ENCODE measurements at places on chromosomes 3 and 15.

- DNase-seq = no peak
These were observed 12.4 kb upstream of the SOX2 start for GRCh38 chr3:181699171-181699903.

DNA sequence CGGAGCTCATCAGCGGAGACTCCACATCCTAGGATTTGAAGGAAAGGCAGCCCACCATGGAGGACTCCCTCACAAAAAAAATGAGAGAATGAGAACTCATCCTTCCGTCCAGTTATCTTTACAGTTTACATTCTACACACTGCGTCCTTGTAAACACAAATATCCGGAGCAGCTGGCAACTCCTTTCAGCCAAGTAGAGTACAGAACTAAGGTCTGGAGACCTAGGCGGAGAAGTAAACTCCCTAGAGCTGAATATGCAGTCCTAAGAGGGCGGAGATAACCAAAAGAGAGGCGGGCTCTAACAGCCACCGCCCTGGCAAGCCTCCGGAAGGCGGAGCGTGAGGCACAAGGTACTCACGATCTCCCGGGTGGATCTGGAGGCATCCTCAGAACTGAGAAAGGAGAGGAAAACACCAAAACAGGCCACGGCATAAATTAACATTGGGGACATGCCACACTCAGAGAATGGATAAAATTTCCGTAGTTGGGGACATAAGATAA, 924 bp upstream of the SIN3A start:
- peak; percentile 27 for DNase-seq

DNA sequence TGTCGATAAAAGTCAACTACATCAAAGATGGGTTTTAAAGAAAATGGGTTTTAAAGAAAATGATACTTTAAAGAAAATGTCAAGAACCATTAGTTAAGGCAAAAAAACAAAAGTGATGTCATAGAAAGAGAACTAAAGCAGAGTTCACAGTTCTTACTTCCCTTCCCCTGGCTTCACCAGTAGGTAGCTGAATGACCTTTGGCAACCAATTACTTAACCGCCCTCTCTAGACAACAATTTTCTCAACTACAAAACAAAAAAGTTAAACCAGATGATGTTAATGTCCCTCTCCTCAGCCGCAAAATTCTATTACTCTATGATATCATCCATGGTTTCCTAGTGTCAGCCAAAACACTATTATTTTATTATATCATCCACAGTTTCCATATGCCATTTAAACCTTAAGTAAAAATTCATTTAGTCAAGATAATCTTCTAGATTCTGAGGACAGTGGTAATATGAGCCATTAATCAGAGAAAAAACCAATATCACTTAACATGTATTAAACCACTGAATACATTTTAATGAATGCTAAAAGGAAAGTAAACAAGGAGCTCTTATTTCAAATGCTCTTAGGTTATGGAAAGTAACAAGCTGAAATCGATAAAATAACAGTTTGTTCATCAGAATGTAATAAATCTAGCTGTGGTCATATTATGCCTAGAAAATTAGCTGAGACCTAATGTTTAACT, 13.1 kb downstream of the RYK start:
- DNase-seq = no peak

DNA sequence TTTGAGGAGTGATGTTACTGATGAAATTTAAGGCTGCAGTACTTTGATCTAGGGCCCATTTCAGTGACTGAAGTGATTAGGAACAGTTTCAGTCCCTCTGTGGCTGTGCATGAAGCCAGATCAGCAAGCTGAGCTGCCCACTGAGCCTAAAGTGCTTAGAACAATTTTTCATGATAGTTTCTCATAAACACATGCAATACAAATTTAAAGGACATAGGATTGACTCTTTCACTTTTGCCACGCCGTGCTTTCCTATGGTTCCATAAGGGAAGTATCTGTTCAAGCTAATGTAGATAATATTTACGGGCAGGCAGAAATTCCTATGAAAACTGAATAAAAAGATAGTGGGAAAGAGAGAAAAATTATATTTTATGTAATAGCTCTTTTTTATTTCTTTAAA, 10.6 kb downstream of the ANKUB1 start:
- DNase-seq = no peak

- DNase-seq = no peak
These were observed 893.5 kb downstream of the TUSC7 start for GRCh38 chr3:117603097-117603496.

DNA sequence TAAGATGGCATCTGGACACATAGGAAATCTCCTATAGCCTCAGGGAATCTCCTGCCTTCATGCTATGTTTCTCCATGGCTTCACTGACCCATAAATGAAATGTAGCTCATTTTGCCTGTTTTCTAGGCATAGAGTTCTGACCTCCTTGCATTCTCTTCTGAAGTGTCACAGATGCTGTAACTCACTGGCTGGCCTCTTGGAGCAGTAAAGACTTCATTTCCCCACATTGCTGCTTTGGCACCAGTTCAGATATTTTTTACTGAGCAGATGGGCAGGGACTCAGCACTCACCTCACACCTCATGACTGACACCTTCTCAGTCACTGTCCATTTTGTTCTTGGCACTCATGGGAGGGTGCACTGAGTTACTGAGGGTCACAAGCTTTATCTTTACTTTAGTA, 286.7 kb upstream of the TGFBR2 start:
- no peak for DNase-seq

- DNase-seq = no peak
These were observed 10.3 kb downstream of the GPR87 start for GRCh38 chr3:151306168-151306810.

DNA sequence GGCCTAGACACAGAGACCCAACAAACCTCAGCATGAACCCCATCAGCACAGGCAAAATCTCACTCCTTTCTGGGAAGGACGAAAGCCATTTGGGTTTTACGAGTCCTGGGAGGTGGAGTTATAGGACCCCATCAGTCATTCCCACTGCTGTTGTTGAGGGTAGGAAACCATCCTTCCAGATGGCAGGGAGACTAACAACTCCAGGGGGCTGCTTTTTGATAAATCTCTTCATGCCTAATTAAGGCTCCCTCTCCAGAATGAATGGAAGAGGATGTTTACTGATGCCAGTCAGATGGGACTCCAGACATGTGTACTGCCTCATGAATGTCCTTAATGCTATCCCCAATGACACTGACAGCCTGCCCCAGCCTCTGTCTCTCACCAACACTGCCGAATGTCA, 75.3 kb downstream of the ST8SIA2 start:
- no peak for DNase-seq

DNA sequence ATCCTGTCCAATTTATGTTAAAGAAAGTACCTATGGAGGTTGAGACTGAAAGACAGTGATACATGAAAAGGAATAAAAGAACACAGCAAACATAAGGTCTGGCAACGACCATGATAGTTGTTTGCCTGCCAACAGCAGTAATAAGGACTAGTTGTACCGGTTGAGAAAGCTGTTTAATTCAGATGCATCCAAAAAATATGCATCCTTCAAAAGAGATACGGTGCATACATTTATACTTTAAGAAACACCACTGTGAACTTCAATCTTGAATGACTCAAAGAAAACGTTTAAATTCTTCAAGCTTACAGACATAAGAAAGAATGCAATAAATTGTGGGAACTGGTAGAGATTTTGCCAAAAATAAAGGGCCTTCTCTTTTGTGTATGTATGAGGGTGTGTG, 492.1 kb downstream of the NLGN1 start:
- no peak for DNase-seq

DNA sequence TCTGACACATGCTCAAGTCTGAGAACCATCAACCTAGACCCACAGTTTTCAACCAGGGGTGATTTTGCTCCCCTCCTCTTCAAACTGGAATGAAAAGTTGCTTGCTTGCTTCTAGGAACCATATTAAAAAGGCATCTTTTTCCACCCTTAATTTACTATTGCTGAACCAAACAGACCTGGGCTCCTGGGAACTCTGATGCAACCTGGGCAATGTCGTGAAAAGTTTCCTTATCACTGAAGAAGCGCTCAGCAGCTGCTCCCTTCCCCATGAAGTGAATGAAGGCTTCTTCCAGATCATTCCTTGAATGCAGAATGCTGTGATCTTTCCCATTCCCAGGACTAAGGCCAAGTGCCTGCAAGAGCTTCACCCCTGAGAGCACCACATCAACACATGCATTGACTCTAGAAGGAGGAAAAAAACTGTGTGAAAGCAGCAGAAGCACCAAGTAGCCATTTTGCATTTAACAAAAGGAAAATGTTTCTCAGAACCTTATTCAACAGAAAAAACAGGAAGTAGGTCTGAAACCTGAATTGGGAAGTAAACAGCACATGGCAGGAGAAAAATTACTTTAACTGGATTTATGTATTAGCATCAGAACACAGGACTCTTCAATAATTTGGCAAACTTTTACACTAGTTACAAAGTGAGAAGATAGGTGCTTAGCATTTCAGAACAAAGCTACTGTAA, 8.7 kb downstream of the ADPGK start:
- no peak for DNase-seq

DNA sequence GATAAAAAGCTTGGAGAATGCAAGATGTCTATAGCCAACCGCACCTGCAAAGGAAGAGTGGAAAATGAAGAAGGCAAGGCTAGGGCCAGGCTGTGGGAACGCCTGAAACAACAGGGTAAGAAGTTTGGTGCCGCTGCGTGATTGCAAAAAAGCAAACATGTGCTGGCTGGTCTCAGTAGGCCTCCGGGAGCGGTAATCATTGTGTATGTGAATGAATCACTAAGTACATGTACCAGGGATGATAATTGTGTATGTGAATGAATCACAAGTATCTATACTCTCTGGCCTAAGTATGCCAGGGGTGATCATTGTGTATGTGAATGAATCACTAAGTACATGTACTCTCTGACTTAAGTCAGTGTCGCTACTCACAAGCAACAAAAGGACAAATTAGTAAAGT, 40.3 kb upstream of the PARL start:
- no peak for DNase-seq

- no peak for DNase-seq
These were observed 4.4 kb upstream of the LMAN1L start for GRCh38 chr15:74808078-74808839.

GRCh38 chr15:74184582-74185091, 11.1 kb downstream of the ISLR start:
- DNase-seq = no peak

GRCh38 chr3:194931865-194932264, 246.2 kb downstream of the FAM43A start:
- DNase-seq = no peak

DNA sequence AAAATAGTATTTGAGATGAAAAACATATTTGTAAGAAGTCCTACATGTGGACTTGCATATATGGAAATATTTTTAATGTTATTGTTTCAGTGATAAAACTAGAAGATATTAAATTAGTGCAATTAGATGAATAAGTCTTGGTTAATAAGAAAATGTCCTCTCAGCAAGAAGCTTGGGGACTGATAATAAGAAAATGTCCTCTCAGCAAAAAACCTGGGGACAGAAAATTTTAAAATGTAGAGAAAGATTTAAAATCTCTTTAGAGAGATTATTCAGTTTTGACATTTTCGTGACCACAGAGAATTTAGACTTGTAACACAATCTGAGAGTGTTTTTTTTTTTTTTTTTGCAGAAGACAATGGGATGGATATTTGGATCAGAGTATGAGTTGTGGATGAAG, 156.0 kb downstream of the ISL2 start:
- DNase-seq = no peak

DNA sequence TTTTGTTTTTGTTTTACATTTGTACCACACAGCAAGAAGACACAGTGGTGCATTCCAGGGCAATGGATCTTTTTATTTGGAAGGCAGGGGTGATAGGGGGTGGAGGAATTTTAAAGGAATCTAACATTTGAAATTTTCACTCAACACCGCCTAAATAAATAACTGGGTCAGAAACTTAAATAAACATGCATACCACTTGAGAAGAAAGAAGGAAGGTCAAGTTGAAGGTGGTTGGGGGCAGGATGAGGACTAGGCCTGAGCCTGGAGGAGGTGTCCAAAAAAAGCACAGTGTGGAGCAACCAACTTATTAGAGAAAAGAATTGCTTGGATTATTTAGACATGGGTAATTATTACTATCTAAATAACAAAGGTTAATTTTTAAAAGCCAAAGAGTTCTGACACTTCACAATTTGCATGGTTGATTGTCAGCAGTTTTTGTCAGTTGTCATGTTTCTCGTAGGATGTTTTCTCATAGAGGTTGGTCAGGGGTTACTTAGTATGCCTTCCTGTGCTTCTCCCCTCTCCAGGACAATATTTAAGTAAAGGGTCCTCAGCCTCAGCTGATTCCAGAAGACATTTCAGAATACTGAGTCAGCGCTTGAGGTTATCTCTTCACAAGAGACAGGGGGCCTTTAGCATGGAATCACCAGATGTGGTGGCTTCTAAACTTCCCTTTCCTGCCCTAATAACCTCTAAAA, 173.7 kb upstream of the SLC2A2 start:
- no peak for DNase-seq

DNA sequence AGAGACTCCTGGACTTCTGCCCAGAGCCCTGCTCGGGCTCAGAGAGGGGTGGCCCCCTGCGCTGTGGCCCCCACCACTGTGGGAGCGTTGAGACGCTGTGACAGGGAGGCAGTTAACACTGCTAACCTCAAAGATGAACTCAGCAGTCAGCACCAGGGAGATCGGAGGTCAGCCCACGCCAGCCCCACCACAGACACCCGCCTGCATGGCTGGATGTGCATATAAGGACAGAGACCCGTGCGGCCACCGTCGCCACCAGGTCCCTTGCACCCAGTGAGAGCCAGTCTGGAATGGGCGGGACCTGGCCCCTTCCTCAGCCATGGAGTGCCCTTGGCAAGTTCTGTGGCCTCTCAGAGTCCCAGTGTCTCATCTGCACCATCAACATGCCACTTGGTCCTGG, 48.5 kb upstream of the FURIN start:
- DNase-seq = no peak

- no peak for DNase-seq
These were observed 310.0 kb downstream of the EDEM1 start for GRCh38 chr3:5497497-5497896.

DNA sequence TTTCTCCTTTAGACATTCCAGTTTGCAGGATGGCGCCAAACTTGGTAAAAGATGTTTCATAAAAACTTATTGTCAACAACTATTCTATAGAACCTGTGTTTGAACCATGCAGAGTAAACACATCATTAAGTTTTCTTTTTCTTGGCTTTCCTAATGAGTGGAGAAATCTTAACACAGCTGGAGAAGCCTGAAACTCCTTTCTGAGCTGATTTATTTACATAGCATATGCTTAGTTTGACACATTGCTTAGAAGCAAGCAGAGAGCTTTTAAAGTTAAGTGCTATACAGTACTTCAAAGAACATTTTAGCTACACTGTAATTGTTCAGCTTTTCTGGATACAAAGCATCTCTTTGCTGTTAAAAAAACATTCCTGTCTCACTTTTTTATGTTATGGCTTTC, 61.0 kb upstream of the PAQR5 start:
- no peak for DNase-seq

GRCh38 chr15:83955806-83956265, 279.7 kb upstream of the GOLGA6L4 start:
- DNase-seq = no peak

DNA sequence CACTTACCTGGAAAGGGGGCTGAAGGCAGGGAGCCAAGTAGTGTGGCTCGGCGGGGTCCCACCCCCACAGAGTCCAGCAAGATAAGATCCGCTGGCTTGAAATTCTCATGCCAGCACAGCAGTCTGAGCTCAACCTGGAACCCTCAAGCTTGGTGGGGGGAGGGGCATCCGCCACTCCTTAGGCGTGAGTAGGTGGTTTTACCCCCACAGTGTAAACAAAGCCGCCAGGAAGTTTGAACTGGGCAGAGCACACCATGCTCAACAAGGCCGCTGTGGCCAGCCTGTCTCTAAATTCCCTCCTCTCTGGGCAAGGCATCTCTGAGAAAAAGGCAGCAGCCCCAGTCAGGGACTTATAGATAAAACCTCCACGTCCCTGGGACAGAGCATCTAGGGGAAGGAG, 156.3 kb downstream of the KBTBD8 start:
- DNase-seq = no peak

Measured in esophagus squamous epithelium (tissue), 5 donors.